ENCODE measurements at places on chromosomes 13 and 19.

DNA sequence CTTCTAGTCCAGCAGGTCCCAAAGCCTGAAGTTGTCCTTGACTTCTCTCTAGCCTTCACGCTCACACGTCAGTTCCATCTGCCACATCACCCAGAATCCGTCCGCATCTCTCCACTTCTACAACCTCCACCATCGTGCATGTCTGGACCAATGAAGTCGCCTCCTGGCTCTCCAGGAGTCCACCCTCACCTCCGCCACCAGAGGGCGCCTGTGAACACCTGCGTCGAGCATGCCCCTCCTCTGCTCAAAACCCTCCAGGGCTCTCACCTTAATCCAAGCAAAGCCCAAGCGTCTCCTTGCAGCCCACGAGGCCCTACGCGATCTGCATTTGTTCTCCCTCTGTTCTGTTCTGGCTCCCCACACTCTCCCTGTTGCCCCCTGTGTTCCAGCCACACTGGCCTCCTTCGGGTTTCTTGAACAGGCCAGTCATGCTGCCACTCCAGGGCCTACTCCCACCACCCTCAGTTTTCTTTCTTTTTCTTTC lies 3.7 kb downstream of the USHBP1 start:
- peak; percentile 83 for DNase-seq

DNA sequence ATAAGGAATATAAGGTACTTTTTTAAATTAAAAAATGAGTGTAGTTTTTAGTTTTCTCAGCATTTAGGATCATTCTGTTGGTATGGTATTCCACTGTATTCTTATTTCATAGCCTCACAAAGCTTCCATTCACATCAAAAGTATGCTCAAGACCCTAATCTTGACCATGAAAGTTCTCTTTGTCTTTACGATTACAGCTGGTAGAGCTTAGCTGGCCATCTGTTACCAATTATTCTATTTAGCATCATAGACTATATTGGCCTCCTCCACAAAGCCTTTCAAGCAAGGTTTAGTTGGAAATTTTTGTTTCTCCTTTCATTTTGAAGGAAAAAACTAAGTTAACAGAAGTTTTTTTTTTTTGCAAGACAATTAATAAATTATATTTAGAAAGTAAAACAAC lies 245.1 kb downstream of the KCTD12 start:
- no peak for DNase-seq

DNA sequence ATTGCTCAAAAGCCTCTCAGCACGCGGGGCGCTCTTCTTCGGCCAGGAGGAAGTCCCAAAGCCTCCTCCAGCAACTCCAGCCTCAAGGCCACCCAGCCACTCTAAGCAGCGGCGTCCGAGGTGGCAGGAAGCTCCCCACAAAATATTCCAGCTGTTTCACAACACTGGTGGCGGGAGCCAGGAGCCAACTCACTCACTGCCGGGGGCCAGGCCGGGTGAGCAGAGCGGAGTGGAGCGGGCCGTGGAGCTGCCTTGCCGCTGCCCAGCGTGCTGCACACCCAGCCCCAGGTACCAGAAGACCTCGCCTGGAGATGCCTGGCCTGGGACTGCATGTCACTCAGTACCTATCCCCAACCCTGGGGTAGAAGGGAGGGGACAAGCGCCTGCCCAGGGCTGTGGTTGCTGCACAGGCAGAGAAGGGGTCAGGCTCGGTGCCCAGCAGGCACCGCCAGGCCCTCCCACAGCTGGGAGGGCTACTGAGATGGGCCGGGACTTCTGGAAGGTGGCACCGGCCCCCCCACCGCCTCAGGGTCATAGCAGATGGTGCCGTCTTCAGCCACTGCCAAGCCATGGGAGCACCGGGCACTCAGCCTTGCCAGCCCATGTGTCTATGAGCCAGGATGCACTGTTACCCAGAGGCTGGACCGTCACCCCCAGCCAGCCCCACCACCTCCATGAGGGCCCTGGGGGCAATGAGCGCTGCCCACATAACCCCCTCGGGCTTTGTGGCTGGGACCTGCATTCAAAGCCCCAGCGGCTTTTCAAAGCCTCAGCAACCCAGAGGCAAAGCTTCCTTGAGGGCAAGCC lies 59.2 kb downstream of the MLLT1 start:
- no peak for DNase-seq

- DNase-seq, result no peak
Measured at GRCh38 chr13:108322206-108322824, 52.8 kb downstream of the TNFSF13B start.

GRCh38 chr19:13022859-13023636 lies 27.8 kb downstream of the NFIX start:
- DNase-seq, result no peak

- no peak for DNase-seq
Measured at GRCh38 chr19:56601375-56601774, 6.3 kb downstream of the ZNF71 start.

DNA sequence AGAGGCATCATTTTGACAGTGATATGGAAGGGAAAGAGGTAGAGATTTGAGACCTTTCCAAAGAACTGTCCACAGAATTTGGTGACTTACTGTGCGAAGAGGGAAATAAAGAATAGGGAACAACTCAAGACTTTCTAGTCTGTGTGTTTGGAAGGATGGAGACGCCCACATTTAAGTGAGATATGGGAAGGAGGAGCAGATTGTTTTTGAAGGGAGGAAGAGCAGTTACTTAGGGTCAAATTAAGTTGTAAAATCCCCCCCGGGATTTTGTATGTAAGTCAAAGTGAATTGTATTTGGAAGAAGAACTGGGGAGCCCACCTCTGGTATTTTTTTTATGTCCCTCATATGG lies 1.2 kb downstream of the USPL1 start:
- DNase-seq, result no peak

DNA sequence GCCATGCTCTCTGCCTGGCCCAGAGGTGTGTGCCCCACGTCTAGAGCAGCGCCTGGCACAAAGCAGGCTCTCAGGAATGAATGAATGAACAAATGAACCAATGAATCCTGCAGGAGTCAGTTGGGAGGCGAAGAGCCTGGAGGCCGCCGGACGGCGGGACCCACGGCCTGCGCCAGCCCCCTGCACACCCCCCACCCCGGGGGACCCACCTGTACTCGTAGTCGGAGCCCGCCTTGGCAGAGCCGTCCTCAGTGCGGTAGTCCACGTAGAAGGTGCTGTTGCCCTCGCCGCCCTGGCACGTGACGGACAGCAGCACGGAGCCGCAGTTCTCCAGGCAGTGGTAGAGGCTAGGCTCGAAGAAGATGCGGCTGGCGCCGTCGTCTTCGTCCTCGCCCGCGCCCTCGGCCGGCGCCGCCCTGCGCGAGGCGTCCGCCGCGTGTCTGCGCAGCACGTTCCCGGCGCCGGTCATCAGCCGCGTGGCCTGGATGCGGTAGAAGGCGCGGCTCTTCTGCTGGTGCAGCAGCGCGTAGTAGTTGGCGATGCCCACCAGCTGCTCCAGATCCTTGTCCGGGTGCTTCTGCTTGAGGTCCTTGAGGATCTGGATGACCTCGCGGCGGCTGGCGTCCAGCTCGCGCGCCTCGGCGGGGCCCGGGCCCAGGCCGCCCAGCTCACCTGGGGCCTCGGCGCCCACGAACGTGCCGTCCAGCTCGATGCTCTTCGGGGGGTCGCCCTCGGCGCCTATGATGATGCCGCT lies 14.8 kb downstream of the SLC8A2 start:
- DNase-seq, result no peak

DNA sequence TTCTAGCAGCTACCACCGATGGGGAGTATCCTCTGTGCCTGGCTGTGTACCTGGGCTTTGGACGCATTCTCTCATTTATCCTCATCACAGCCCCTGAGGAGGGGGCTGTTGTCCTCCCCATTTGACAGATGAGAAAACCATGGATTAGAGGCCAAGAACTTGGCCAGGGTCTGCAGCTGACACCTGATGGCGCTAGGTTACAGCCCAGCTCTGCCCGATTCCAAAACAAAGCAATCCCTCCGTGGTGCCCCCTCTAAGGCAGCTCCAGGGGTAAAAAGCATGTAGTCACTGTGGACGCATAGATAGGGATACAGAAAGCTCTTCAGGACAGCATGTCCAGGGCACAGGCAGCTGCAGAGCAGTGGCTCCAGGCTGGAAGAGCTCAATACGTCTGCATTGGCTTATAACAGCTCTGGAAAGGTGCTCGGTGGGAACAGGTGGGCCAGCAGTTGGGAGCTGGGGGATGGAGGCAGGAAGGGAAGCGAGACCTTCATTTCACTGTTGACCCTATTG lies 35.4 kb upstream of the UQCRFS1 start:
- DNase-seq, result no peak

- no peak for DNase-seq
Measured at GRCh38 chr13:93900731-93901130, 578.8 kb downstream of the DCT start.

GRCh38 chr13:97339019-97339987 lies 94.7 kb upstream of the RAP2A start:
- no peak for DNase-seq

DNA sequence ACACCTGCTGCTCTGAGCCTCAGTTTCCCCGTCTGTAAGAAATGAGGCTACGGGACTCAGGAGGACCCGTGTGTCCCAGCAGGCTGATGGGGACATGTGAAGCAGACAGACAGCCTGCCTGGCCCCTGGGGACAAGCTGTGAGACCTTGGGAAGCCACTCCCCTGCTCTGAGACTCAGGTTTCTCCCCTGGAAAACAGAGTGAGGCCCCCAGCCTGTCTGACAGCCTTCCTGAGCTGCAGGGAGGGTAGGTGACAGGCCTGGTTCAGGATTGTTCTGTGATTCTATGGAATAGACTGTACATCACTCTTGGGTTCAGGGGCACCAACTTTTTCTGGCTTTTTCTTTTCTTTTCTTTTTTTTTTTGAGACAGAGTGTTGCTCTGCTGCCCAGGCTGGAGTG lies 2.9 kb upstream of the NTF4 start:
- no peak for DNase-seq

DNA sequence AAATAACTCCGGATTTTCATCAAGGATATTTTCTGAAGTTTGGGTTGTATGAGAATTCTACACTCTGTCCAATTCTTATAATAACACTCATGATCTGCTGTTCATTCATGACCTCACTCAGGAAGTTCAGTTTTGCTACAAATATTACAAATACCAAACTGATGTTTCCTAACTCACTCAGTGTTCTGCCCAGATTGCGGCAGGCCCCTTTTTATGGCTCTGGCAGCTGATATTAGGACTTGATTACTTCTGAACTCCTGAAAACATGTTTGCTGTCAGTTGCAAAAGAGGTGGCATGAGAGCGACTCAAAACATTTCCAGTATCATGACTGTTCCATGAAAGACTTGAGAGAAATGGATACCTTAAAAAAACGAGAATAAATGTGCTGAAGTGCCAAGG lies 188.0 kb downstream of the RGCC start:
- no peak for DNase-seq

DNA sequence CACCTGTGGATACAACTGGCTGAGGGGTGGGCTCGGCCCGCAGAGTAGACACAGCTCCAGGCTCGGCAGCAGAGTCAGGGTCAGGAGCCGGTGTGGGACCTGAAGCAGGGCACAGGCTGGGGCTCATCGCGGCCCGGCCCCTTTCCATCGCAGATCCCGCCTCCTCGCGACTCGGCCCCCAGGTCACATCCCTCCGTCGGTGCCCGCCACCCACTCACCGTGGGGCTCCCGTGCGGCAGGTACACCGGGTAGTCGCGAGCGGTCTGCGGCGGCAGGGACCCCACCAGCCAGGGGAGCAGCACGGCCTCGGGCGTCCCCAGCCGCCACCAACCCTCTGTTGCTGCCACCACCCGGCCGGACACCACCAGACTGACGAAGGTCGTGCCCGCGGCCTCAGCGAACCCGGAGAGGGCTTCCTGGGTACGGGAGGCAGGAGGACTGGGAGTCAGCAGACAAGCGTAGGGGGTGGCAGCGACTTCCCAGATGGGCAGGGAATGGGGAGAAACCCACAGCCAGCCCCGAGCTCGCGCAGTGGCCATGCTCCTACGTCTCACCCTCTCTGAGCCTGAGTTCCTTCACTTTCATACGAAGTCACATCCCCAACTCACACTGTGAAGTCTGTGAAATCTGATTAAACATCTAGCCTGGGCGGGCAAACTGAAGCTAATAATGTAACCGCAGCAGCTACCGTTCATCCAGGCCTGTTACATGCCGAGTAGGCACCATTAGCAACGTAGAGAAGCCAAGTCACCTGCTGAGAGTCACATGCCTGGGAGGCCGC lies 3.7 kb downstream of the FUZ start:
- peak; percentile 14 for DNase-seq

Data from activated gamma-delta T cell treated with anti-CD3 and anti-CD28 coated beads, Interleukin-2, amount 50 U/mL, for 16 hours (primary cell).